ENCODE measurements at places on chromosomes 2 and 18.

GRCh38 chr2:143251681-143252080 is 122.5 kb downstream of the ARHGAP15 start:
- no peak for DNase-seq

DNA sequence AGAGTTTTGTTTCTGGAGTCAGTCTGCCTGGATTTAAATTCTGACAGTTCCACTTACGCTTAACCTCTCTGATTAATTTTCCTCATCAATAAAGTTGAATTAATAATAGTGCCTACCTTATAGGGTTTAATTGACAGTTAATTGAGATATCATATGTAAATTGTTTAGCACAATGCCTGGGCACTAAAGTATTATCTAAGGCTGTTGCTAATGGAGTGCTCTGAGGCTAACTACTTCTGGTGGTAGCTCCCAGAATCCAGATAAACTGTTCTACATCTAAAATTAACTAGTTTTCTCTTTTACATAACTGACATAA is 185.6 kb upstream of the STON1 start:
- no peak for DNase-seq

- no peak for DNase-seq
These were observed 47.5 kb upstream of the RTN4 start for GRCh38 chr2:55097461-55098410.

- DNase-seq, result peak; percentile 3
These were observed 32.9 kb downstream of the LOXHD1 start for GRCh38 chr18:46624127-46624526.

DNA sequence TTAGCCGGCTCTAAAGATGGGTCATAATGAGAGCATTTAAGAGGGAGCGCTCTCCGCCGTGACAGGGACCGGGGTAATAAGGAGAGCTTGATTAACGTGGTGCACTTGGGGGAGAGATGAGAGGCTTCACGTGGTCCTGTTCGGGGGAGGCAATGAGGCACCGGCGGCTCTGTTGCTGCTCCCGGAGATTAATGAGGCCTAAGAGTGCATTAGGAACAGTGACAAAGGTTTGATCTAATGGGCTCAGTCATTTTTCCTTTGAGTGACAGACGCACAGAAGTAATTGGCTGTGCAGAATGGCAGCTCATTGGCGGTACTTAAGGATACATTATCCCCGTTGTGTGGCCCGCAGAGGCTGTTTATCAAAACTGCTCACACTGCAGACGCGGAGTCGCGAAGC is 250.7 kb downstream of the GBX2 start:
- no peak for DNase-seq

GRCh38 chr2:186891185-186891621 is 42.2 kb upstream of the ZSWIM2 start:
- no peak for DNase-seq

GRCh38 chr2:37287966-37288365 is 36.7 kb downstream of the PRKD3 start:
- peak; percentile 4 for DNase-seq

GRCh38 chr2:147488472-147488871 is 356.4 kb upstream of the ACVR2A start:
- DNase-seq, result no peak

All from activated naive CD4-positive, alpha-beta T cell treated with Interleukin-2 at 50 U/mL for 16 hours (primary cell).